ENCODE measurements at places on chromosomes 4 and X.

GRCh38 chr4:8682725-8683124 lies 90.2 kb downstream of the CPZ start:
- no peak for DNase-seq

DNA sequence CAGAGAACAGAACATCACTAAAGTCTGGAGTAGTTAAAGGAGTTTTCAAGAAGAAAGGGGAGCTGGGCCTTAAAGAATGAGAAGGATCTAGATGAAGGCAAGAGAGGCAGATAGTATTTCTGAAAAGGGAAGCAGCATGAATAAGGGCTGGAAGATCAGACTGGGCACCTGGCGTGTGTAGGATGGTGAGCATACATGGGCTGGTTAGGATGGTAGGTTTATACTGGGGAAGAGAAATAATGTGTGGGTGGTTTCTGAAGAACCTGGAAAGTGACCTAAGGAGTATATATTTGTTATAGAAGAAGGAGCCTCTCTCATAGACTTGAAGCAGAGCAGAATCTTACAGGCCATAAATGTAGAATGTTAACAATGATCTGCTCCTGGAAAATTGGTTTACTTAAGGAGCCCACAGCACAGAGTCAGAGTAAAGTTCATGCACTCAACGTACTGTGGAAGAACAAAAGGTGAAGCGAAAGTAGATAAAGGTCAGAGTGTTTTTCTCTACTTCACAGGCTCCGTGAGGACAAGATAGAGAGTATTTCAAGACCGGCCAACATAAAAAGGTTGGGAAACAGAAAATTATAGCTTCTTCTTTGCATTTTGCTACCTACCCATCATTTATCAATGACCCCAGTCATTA lies 35.8 kb downstream of the MBNL3 start:
- DNase-seq: no peak

- DNase-seq: no peak
Observed at GRCh38 chr4:124432500-124432899, 280.0 kb downstream of the ANKRD50 start.

- no peak for DNase-seq
Observed at GRCh38 chrX:97119474-97120109, 235.9 kb downstream of the RPA4 start.

GRCh38 chr4:174408841-174409552 lies 113.3 kb downstream of the HPGD start:
- DNase-seq: no peak

- no peak for DNase-seq
Observed at GRCh38 chr4:53688186-53688790, 97.0 kb upstream of the LNX1 start.

Measured in CD4-positive, alpha-beta T cell treated with Interleukin-4 for 4 hours (primary cell).